ENCODE measurements at places on chromosomes 4 and X.

GRCh38 chr4:1693131-1693896 lies 9.2 kb upstream of the FAM53A start:
- DNase-seq, result peak; percentile 39

GRCh38 chr4:90078440-90078839 lies 48.8 kb upstream of the CCSER1 start:
- no peak for DNase-seq

GRCh38 chr4:182758273-182758672 lies 158.9 kb downstream of the DCTD start:
- no peak for DNase-seq

DNA sequence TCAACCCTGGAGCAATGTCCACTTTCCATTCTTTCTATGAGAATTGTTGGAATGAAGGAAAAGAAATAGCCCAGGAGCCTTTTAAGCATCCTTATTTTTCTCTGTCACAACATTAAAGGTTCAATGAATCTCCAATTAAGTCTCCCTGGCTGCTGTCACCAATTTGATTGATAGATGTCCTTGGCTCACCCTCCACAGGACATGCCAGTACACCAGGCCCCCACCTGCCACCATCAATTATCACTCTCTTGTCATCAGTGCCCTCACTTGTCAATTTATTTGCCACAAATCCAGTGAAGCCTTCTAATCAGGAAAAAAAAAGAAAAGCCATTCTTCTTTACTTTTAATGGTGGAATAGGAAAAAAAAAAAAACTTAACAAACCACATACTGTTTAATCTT lies 453.6 kb downstream of the CENPC start:
- DNase-seq, result no peak

- DNase-seq, result no peak
Measured at GRCh38 chr4:137299281-137299680, 233.0 kb downstream of the PCDH18 start.

DNA sequence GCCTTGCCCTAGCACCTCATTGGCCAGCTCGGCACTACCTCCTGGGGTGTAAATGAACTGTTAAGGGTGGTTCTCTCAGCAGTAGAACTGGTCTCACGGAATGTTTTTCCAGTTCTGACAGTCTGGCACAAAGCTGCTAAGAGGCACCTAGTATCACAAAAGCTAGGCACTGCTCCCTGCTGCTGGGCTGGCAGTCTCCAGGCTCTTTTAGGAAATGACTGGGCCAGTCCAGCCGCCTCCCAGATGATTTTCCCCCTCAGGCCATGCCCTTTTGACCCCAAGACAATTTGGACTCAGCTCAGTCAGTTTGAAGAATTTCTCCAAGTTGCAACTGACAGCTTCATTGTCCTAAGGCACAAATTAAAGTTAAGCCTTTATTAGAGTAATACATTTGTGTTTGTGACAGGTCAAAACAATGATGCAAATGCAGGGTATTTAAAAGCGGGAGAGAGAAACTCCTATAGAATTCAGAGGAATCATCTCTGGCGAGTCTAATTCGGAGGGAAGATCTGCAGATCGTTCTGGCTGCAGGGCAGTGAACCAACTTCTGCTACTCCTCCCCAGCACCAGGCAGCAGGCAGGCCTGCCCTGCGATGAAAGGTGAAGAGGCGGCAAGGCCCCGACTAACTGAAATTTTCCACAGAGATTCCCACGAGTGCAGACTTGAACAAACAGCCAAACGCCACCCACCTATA lies 7.9 kb downstream of the FRMD7 start:
- no peak for DNase-seq
